ENCODE measurements at places on chromosomes 5 and 9. TPM values are rescaled to one million over a fixed set of nuclear protein-coding genes. Genes with fewer than 3 reads are reported as not detected.
A peak's percentile ranks its signal among the peaks of the same experiment; 100 is the strongest.

DNA sequence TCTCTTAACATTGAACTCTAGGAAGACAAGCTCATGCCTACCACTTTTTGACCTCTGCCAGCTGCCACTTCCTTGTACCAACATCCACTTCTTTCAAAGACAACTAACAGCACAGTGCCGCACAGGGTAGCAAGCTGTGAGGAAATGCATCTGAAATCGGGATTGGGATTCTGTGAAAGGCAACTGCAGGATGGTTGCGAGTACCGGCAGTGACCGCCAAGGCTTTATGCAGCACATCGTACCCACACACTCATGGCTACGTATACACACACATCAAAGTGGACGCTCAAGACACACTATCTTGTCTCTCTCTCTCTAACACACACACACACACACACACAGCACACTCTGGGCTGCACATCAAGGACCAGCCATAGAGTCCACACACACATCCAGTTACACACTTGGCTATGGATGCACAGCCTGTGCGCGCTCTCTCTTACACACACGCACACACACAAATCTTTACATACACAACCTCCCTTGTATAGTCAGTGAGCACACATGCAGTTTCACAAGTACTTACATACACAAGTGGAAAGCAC, 964 bp downstream of the HTR4 start:
- DNase-seq = no peak

DNA sequence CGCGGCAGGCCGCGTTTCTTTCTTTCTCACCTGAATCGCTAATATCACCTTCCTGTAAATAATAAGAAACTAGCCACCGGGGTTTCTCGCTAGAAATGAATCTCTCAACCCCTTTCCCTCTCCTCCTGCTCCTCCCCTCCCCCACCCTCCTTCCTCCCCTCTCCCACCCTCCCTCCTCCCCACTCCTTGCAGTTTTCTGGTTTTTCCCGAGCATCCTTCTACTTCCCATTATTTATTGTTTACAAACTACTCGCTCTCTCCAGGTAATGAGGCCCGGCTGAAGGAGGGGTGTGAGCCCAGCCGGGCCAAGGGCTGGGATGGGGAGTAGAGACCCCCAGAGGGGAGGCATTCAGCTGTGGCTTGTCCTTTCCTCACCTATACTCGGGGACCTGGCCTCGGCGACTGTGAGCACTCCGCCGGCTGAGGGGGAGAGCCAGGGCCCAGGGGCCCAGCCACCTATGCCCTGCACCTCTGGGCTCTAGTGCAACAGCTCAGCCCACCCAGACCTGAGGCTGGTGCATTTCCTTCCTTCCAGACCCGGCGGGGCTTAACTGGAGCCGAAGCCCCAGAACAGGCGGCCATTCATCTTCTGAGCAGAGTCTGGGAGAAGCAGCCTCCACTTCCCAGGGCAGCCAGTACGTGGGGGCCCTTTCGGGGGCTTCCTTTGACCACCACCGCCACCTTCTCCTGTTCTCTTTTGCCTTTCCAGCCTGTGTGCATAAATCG, 2.1 kb upstream of the IRX4 start:
- no peak for DNase-seq

GRCh38 chr5:18216729-18217128, 582.5 kb downstream of the TAF11L14 start:
- no peak for DNase-seq

- DNase-seq = peak; percentile 13
Observed at GRCh38 chr9:113857875-113858274, 18.2 kb upstream of the ZNF618 start.

DNA sequence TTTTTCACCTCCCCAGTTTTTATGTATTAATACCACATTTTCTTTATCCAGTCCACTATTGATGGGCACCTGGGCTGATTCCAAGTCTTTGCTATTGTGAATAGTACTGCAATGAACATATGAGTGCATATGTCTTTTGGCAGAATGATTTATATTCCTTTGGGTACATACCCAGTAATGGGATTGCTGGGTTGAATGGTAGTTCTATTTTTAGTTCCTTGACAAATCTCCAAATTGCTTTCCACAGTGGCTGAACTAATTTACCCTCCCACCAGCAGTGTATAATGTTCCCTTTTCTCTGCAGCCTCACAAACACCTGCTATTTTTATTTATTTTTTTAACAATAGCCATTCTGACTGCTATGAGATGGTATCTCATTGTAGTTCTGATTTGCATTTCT, 340.2 kb downstream of the ADAMTS6 start:
- DNase-seq = no peak

GRCh38 chr9:136854842-136855460, 2.8 kb downstream of the MAMDC4 start:
- no peak for DNase-seq

DNA sequence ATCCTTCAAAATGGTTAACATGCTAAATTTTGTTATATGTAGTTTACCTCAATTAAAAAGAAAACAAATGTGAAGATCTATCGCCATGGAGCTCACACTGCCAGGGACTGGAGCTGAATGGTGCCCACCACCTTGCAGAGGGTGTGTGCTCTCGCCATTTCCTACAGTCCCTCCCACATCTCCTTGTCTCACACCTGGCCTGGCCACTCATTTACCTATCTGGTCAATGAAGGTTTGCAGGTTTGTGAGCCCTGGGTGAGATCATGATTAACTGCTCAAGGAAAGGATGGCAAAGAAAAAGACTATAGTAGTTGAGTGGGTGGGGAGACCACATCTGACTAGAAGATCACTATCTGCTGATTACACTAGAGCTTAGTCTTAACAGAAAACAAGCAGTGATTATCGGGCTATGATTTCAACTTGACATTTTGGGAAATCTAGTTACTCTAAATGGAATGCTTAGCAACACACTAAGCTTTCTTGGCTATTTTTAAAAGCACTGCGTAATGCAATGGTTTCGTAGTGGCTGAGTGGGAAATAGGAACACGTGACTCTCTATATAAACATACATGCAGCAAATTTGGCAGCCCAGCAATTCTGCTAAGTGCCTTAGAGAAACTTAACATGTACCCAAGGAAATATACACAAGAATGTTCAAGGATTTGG, 27.3 kb downstream of the PUM3 start:
- no peak for DNase-seq

Gene PCDHGA9
- 2.6 TPM for total RNA-seq
